A673 (cell line): ENCODE measurements at places on chromosomes 1 and 21.

DNA sequence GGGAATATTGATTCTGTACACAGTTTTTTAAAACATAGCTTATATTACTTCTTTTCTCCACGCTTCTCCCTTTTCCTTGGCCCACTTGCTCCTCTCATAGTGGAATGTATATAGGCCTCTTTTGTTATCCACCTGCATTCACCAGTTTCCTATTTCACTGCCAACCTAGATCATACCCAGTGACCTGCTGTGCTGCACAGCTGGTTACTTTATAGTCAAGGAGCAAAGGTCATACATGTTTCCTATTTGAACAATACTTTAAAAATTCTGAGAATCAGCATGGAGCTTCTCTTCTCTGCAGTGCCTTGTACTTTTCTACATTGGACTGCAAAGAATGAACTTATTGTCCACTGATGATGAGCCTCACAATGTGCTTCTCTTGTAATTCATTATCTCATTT lies 4.3 kb upstream of the SLC35D1 start:
- H3K4me1 ChIP-seq = no peaks in the 10 kb centered on the region
- DNase-seq = no peak
- no peaks in the 10 kb centered on the region for H3K36me3 ChIP-seq

DNA sequence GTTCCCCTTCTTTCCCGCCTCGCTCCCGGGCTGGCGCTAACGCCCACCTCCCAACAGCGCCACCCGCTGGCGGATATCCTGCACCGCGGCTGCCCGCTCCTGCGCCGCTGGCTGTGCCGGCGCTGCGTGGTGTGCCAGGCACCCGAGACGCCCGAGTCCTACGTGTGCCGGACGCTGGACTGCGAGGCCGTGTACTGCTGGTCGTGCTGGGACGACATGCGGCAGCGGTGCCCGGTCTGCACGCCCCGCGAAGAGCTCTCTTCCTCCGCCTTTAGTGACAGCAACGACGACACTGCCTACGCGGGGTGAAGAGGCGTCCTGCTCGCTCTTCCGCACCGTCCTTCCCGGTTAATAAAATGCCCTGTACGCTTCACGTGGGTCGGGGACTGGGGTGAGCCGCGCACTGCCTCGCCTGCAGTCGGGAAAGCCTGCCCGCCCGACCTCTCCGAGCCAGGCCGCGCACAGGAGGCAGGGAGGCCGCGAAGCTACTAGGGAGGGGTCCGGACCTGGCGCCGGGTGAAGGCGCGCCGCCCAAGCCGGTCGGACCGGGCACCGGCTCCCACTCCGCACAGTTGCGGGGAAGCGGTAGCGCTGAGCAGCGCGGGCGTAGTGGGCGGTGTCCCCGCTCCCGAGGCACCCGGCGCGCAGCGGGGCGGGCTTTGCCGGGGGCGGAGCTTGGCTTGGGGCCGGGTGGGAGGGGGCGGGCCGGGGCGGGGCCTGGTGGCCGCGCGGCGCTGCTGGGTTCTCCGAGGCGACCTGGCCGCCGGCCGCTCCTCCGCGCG lies at the start of gene ADAM15:
TSS of gene ADAM15 (plus strand) at position 757 of the 782 bp plus-strand sequence. CDS start 71 bp downstream, outside the sequence.
- peaks cover 20% of the 10 kb centered on the region for H3K4me1 ChIP-seq
- no peaks in the 10 kb centered on the region for H3K36me3 ChIP-seq
- H3K27ac ChIP-seq = peak within 1 kb of the TSS; percentile 47
- H3K27me3 ChIP-seq = no peaks in the 10 kb centered on the region
- peak; percentile 80 for DNase-seq

GRCh38 chr1:61568460-61569302 lies 156.3 kb downstream of the TM2D1 start:
- no peaks in the 10 kb centered on the region for H3K36me3 ChIP-seq
- H3K4me3 ChIP-seq = no peak overlapping the region
- H3K4me1 ChIP-seq = peaks cover 4% of the 10 kb centered on the region

DNA sequence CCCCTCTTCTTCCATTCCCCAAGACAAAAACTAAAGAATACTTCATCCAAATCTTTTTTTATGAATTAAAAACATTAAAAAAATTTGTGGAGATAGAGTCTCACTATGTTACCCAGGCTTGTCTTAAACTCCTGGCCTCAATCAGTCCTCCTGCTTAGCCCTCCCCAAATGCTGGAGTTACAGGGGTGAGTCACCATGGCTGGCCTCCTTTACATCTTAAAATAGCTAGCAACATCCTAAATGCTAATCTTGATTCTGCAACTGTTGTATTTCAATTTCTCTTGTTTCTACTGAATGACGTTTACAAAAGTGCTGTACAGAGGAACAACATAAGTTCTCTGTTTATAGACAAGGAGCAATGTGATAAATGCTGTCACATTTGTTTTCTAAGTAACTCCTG lies 483.5 kb downstream of the ADGRL2 start:
- no peaks in the 10 kb centered on the region for H3K27me3 ChIP-seq
- H3K4me1 ChIP-seq = no peaks in the 10 kb centered on the region
- H3K36me3 ChIP-seq = no peaks in the 10 kb centered on the region
- DNase-seq = no peak

DNA sequence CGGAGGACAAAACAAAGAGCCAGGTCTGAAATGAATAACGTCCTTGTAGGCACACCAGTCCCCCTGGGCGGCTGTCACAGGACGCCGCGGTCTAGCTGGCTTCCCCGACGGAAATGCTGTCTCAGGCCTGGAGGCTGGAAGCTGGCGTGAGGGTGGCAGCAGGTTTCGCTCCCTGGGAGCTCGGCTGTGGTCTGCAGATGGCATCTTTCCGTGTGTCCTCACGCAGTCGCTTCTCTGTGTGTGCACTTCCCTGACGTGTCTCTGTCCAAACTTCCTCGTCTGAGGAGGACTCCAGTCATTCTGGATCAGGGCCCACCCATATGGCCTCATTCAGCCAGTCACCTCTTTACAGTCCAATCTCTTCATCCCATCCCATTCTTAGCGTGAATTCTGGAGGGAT lies 14.2 kb downstream of the TNFRSF14 start:
- no peak overlapping the region for H3K27ac ChIP-seq
- no peaks in the 10 kb centered on the region for H3K4me1 ChIP-seq
- peaks cover 10% of the 10 kb centered on the region for H3K27me3 ChIP-seq
- H3K36me3 ChIP-seq = no peaks in the 10 kb centered on the region
- DNase-seq = no peak
